AG20443 (cell line): ENCODE measurements at places on chromosomes 2 and 18.
A peak's percentile ranks its signal among the peaks of the same experiment; 100 is the strongest.

DNA sequence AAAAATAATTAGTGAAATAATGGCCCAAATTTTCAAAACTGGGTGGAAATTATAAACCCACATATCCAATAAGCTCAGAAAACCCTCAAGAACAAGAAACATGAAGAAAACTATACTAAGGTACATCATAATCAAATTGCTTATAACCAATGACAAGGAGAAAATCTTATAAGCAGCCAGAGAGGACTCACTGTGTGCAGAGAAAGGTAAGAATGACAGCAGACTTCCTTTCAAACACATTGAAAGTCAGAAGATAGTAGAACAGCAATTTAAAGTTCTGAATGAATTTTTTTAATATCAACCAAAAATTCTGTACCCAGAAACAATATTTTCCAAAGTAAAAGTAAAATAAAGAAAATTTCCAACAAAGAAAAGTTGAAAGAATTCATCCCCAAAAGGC lies 197.7 kb upstream of the RAB12 start:
- no peak for DNase-seq

GRCh38 chr2:234240917-234241316 lies 190.4 kb downstream of the SPP2 start:
- DNase-seq = peak; percentile 54

DNA sequence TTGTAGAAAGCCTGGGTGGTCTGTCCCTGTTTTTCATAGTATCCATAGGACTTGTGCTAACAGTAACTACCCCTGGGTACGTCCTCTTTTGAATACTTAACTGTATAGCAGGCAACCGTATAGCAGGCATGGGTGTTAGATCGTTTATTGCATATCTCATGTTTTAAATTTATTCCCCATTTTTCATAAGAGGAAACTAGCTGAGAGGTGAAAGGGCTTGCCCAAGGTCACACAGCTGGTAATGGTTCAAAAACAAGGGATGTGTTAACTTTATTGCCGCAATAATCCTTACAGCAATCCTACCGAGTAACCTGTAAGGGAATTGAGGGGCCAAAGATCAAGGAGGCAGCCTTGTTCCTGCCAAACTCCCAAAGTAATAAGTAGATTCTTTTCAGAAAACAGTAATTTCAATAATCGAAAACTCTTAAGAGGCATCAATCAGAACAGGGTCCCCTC lies 990 bp upstream of the MGAT4A start:
- DNase-seq = no peak

GRCh38 chr2:130302164-130302886 lies 40.4 kb upstream of the IMP4 start:
- DNase-seq = no peak

DNA sequence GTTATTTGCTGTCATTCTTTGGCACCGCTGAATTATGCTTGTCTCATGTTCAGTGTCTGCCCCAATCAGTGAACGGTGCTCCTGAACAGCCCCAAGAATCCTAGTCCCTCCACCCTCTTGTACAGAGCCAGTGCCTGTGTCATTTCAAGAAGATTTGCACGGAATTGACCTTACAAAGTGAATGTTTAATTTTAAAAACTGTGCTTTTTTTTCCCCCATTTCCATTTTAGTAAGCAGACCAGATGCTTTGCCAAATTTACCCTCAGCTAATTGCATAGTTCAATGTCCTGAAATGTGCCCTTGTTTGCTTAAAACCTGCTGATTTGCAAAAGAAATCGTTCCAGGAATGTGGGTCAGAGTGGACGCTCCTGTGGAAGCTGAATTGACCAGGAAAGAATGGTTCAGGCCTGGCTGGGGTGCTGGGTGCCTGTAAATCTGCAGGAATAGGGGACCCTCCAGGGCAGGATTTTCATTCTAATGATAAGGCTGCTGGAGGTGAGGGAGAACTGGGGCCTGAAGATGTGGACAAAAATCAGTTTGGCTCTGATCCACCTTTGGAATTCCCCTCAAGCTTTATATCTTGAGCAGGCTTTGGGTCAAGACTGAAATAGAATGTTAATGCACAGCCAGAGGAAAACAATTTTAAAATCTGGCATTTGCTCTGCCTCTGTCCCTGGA lies 20.1 kb downstream of the TMEM17 start:
- no peak for DNase-seq

DNA sequence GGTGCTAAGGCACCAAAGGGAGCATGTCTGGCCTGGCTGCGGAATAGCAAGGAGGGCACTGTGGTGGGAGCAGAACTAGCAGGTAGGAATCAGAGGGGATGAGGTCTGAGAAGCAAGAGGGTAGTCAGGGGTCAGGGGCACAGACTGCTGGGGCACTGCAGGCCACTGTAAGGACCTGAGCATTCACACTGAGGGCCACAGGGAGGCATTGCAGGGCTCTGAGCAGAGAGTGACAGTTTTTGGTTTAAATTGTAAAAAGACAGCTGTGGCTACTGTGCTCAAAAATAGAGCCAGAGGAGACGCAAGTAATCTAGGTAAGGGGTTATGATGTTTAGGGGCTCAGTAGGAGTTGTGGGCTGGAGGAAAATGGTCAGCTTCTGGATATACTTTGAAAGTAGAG lies 41.5 kb downstream of the ARHGAP25 start:
- no peak for DNase-seq

DNA sequence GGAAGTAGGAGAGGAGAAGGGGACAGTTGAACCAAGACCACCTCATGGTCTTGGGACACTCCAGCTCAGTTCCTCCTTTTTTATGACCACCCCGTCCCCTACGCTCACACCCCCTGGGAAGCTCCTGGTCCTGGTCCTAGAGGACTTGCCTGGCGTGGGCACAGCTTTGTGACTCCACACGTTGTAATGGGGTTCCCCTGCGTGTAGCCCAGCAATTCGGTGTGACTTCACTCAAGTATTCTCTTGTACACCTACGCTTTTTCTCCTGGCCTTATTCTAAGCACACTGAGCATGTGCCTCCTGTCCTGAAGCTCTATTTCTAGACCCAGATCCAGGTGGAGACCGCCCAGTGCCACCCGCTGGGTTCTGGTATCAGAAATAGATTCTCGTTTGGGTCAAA lies 36.1 kb upstream of the B3GNT7 start:
- no peak for DNase-seq

DNA sequence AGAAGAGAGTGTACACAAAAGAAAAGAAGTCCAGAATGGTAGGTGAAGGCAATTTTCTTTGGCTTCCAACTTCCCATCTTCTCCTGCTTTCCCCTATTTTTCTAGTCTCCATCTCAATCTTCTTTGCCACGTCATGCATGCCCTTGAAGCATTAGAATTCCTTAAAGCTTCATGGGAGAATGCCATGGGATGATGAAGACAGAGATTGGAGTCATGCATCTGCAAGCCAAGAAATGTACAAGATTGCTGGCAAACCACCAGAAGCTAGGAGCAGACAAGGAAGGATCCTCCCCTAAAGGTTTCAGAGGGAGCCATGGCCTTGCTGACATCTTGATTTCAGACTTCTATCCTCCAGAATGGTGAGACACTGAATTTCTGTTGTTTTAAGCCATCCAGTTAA lies 305.9 kb downstream of the HRH4 start:
- DNase-seq = peak; percentile 61

GRCh38 chr2:99084256-99084655 lies 57.3 kb upstream of the C2orf15 start:
- DNase-seq = no peak
